Stimulated activated CD8-positive, alpha-beta memory T cell treated with anti-CD3 and anti-CD28 coated beads, Interleukin-2, amount 100 ng/mL, for 1 hour (primary cell): ENCODE measurements at places on chromosomes 13 and 19.

DNA sequence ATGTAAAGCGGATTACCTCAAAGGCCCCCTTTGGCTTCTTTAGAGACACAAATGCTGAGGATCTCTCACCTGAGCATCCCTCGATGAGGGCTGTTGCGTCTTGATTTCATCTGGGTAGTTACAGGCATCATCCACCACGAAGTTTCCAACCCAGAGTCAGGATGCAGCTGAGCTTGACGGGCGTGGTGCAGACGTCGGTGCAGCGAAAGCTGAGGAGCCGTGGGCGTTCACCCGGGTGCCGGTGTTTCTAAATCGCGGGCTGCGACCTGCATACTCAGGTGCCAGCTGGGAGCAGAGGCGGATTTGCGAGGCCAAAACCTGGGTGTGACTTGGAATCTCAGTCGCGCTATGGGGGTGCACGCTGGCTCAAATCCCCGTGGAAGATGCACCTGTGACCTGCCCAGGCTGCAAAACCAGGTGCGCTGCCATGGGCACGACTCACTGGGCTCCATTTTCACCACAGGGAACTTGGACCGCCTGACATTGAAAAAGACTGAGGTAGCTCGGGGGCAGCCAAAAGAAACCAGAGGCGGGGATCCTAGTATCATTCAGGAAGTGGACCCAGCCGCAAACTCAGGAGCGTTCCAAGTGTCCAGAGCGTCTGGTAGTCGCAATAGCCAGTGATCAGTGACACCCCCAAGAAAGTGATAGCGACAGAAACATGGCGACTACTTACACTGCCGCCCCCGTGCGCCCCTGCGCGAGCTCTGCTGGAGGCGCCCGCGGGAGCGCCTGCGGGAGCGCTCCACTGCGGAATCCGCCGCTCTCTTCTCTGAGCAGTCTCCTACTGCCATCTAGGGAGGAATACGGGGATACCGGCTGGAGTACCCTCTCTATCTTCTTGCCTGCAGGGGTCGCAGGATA lies 36.4 kb upstream of the IGFL4 start:
- no peak for DNase-seq

GRCh38 chr13:99361197-99361596 lies 54.0 kb upstream of the GPR183 start:
- no peak for DNase-seq

- no peak for DNase-seq
These were observed 1.2 kb downstream of the ZSWIM9 start for GRCh38 chr19:48171710-48172109.

DNA sequence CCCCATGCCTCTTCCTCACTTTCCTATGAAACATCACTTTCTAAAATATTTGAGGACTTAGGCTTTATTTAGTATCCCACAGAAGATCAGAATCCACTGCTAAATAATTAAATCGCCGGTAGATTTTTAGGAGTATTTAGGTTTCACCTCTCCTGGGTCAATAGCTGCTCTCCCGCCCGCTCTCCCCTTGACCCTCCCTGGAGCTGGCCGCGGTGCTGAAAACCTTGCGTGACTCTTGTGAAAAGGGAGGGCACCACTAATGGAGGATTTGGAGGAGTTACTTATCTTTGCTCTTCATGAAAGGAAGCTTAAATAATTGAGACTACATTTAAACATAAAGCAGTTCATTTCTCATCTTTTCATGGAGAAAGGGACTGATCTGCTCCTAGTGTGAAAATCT lies 14.1 kb downstream of the POU4F1 start:
- DNase-seq: no peak

DNA sequence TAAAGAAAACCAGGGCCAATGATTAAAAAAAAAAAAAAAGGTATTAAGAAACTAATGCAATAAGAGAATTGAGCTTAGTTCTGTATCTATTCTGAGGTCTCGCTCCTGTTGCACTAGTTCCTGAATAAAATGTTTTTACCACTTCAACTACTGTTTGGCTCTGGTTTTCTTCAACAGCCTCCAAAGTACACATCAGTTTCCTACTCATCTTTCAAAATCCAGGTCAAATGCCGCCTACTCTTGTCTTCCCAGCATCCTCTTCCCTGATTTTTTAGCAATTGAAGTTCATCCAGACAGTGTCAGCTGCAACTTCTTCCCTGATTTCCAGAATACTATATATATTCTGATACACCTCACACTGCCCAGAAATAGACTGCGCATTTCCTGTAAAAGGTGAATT lies 1.4 kb upstream of the RCBTB1 start:
- no peak for DNase-seq

- DNase-seq: no peak
These were observed 1.2 kb upstream of the ATP1A3 start for GRCh38 chr19:41994994-41995958.

DNA sequence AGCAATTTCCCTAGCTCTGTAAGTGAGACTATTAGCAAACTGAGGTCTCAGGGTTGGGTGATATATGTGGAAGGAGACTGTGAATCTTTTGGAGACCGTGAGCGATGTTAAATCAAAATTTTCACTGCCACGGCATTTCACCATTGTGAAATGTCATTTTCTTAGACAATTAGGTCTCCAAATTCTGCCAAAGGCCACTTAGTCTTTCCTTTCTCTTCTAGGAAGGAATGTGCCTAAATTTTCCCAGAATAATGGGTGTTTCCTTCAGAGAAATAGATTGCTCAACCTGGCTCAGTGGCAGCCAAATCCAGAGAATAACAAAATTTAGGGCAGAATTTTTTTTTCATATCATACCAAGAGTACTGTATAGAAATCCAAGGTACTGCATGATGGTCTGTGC lies 64.5 kb upstream of the SCEL start:
- no peak for DNase-seq

DNA sequence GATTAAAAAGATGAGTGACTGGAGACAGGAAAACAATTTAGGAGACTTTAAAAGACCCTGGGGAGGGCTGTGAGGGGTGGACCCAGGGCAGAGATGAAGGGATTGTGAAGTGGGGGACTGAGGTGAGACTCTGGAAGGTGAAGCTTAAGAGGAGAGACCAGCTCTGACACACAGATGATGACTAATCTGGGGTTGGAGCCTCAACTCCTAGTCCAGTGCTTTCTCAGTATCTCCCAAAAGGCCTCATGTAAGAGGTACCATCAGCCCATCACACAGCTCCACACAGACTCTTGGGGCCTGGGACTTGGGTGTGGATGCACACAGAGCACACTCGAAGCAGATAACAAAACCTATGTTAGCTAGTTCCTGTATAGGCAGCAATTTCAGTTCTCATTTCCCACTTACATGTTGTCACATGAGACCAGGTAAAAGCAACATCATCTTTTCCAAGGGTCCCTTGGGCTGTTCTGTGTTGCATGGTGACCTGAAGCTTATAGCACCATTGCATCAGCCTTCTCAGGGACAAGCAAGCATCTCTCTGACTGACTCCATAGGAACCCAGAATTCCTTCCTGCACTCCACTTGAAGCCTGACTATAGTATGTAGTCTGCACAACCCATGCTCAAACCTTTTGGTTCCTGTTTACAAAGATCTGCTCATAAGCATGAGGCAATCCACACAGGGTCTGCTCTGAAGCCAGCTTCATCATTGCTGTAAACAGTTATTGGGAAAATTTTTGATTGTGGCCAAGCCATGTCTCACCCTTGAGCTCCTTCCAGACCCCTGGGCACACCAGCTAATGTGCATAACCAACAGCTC lies 88.6 kb upstream of the MYCBP2 start:
- DNase-seq: no peak

- DNase-seq: no peak
These were observed 175.7 kb upstream of the UBL3 start for GRCh38 chr13:30026093-30026492.

DNA sequence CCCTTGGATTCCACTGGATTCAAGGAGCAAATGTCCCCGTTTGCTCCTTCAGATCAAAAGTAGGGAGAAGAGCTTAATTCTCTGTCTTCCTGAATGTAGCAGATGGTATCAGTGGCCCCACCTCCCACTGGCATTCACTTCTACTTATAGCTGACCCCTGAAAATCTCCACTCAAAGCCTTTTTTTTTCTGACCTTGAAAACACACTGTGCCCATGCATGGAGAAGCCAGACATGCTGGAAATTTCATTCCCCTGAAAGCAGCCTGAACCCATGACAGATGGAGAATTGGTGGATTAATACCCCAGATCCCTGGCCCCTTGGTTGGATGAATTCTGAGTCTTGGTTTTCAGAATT lies 76.6 kb upstream of the UBAC2 start:
- DNase-seq: no peak

DNA sequence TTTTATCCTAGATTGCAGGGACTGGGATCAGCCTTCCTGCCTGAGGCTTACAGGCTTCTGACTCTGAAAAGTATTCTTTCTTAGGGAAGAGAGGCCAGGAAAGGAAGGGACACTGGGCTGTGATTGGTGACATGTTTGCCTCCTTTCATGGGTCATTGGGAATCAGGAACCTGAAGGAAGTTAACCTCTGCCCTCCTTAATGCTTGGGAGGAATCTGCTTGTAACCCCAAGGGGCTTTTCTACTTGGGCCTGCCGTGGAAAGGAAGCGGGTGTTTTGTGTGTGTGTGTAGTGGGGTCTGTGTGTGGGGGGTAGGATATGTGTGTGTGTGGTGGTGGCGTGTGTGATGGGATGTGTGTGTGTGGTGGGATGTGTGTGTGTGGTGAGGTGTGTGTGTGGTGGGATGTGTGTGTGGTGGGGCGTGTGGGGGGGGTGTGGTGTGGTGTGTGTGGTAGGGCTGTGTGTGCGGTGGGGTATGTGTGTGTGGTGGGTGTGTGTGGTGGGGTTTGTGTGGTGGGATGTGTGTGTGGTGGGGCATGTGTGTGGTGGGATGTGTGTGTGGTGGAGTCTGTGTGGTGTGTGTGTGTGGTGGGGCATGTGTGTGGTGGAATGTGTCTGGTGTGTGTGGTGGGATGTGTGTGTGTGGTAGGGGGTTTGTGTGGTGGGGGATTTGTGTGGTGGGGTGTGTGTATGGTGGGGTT lies 41.3 kb upstream of the NPAS1 start:
- DNase-seq: no peak

GRCh38 chr13:51727634-51728274 lies 76.2 kb downstream of the DHRS12 start:
- DNase-seq: no peak

DNA sequence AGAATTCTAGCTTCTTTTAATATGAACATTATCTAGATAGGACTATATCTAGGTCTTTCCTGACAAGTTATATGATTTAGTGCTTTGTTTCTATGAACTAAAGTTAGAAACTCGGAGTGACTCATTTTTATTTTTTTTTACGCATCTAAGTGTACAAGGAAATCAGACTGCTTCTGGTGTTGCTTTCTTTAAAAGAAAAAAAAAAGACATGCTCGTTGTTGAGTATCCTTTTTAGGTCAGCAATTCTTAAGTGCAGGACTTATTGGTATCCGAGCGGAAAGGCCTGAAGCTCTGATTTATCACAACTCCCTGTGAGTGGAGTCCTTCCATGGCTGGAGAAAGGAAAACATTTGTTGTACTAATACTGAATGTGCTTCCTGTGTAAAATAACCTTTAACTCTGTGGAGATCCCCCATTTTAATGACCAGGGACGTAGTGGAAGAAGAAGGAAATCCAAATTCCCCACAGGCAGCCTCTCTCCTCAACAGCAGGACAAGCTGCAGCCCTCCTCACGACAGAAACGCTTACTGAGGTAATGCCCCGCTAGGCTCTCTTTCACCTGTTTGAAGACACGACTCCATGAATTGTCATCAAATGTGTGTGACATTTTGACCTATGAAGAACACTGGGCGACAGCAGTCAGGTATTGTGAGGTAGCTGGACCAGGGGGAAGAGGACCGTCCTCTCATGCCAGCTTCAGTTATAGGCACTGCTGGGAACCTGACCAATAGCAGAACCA lies 17.9 kb upstream of the POMP start:
- no peak for DNase-seq

DNA sequence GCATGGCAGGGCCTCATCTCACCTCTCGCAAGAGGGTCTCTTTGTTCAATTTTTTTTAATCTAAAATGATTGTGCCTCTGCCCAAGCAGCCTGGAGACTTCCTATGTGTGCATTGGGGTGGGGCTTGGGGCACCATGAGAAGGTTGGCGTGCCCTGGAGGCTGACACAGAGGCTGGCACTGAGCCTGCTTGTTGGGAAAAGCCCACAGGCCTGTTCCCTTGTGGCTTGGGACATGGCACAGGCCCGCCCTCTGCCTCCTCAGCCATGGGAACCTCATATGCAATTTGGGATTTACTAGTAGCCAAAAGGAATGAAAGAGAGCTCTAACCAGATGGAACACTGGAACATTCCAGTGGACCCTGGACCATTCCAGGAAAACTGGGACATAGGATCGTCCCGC lies 8.0 kb downstream of the FXYD3 start:
- no peak for DNase-seq

DNA sequence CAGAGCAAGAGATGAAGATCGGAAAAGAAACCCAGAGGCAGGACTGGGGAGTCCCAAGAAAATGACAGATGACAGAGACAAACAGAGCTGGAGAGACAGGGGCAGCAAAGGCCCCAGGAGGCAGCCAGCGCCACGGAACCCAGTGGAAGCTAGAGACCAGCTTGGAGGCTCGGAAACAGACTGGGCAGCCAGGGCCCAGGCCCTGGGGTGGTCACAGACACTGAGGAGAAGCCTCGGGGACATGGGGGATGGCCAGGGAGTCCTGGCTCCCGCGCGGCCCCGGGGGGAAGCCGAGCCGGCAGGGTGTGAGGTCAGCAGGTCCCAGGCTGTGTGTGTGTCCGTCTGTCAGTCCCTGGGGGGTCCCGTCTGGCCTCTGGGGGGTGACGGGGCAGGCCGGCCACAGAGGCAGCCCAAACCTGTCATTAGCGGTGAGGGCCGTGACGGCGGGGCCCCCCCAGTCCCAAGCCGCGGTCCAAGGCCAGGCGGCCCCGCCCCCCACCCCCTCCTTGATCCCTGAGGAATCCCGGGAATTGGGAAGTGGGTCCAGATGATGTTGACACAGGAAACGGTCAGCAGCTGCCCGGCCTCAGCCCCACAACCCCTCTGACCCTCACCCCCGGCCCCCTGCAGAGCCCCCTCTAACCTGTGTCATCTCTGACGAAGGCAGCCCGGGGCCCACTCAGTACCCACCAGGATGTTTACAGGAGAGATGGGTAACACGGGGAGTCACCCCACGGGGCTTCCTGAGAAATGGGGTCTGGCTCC lies 2.5 kb upstream of the TMEM190 start:
- no peak for DNase-seq

GRCh38 chr13:72983085-72983768 lies 75.6 kb upstream of the KLF5 start:
- DNase-seq: no peak

GRCh38 chr13:35512271-35512920 lies 35.9 kb upstream of the MAB21L1 start:
- no peak for DNase-seq

DNA sequence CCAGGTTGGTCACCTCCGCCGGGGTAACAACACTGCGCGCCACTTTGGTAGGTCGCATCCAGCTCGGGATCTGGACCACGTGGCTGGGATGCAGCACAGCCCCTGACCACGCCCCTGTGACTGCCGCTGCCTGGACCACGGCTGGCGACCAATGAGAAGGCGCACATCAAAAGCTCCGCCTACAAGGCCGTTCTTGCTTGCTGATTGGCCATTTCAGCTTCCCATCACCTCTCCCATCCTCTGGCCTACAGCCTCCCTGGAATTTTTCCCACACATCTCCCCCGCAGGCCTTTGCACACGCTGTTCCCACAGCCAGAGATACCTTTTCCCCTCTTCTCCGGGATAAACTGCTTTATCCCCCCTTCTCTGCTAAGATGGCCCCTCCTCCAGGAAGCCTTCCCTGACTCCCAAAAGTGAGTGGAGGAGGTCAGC lies 12.5 kb upstream of the MAP1S start:
- DNase-seq: no peak
